ENCODE measurements at places on chromosomes 2 and 18.

- no peak for DNase-seq
Observed at GRCh38 chr2:172480301-172481218, 53.2 kb downstream of the ITGA6 start.

GRCh38 chr2:16245481-16246054 lies 305.2 kb downstream of the MYCN start:
- DNase-seq: no peak

DNA sequence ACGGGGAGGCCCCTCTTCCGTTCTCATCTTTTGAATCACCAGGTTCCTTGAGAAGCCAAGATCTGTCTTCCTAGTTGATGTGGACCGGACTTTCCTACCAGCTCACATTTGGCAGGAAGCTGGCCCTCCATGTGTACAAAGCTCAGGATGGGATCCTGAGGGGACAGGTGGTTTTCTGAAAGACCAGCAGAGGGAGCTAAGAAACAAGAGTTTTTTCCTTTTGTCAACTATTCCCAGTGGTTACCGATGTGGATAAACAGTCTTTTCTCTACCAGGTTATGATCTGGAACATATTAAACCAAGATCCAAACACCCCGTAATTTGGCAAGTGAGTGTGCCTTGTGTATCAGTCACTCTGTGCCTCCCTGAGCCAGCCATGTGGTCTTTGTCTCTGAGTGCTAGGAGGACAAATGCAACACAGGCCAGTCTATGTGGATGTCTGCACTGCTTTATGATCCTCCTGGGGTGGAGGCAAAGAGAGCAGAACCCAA lies 25.1 kb upstream of the ARHGAP25 start:
- peak; percentile 62 for DNase-seq

DNA sequence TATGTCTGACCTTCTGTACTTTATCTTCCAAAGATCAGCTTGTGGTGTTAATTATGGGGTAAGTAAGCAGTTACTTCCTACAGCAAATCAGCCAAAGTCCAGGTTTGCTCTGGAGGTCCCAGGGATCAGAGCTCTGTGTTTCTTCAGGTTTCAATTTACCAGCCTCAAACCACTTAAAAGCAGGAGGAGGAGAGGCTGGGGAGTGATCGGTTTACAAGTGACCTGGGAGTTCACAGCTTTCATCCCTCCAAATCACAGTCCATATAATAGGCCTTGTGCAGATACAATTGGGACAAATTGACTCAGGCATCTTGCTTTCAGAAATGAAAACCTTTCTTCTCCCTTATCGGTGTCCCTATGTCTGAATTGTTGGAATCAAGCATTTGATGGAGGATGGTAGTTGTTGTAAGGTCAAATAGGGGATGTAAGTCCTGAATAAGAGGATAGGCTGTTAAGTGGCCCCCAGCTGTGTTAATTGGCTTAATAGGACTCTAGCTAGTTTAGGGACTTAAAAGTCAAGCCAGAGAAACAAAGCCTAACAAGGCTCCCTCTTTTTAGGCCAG lies 188.0 kb upstream of the NT5C1B start:
- peak; percentile 1 for DNase-seq

DNA sequence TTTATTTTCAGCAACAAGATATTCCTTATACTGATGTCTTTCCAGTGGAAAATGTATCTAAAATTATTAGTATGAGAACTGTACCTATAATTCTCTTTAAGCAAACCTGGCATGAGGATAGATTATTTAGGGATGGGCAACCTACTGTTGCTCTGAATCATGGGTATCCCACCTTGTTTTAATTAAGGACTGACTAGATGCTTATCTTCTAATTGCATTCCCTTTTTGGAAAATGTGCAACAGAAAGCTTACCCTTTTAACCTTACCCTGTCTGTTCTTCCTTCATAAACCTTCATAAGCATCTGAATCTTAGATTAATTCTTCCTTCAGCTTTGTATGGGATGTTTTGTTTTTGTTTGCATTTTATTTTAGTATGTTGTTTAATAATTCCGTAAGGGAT lies 110.3 kb downstream of the TAF4B start:
- DNase-seq: no peak

DNA sequence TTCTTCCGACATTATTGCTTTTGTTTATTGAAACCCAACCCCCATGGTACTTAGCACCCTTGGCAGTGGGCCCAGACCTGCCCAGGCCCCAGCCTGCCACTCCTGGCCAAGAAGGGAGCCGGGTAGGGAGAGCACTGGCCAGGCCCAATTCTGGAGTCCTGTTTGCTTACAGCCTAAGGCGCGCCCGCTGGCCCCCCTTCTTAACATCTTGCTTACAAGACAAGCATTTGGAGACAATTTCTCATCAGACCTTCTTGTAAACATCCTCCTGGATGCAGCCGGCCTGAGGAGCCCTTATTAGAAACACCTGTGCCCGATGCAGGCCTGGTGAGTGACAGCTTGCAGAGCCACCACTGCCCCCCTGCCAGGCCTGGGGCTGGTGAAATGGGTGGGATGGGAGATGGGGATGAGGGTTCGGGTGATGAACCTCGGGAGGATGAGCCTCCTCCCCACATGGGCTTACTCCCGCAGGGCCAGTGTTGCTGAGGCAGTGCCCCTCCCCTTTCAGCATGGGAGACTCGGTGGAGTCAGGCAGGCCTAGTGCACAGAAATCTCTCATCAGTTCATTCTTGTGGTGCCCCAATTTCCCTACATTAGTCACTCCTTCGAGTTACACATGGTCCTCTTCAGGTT lies 217.5 kb downstream of the CYP26B1 start:
- DNase-seq: peak; percentile 90

DNA sequence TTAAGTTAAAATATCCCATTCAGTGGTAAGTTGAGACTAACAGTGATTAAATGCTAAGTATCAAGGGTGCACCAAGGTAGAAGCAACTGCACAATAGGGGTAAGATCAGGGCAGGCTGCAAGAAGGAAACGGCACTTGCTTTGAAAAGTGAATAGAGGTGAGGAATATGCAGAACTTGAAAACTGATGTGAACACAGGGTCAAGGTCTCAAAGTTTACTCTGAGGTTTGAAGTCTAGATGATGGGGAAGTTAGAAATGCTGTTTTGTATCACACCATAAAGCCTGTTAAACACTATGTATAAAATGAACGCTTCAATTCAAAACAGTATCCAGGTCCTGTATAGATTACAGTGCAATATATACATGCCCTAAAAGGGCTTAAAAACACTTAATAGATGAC lies 50.8 kb downstream of the GRB14 start:
- DNase-seq: no peak

DNA sequence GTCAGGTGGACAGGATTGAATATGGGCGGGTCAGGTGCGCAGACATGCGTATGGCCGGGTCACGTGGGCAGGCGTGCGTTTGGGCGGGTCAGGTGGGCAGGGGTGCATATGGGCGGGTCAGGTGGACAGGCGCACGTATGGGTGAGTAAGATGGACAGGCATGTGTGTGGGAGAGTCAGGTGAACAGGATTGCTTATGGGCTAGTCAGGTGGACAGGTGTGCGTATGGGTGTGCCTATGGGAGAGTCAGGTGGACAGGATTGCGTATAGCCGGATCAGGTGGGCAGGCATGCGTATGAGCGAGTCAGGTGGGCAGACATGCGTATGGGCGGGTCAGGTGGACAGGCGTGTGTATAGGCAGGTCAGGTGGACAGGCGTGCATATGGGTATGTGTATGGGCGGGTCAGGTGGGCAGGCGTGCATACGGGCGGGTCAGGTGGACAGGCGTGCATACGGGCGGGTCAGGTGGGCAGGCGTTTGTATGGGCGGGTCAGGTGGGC lies 30.3 kb upstream of the KLF11 start:
- no peak for DNase-seq

DNA sequence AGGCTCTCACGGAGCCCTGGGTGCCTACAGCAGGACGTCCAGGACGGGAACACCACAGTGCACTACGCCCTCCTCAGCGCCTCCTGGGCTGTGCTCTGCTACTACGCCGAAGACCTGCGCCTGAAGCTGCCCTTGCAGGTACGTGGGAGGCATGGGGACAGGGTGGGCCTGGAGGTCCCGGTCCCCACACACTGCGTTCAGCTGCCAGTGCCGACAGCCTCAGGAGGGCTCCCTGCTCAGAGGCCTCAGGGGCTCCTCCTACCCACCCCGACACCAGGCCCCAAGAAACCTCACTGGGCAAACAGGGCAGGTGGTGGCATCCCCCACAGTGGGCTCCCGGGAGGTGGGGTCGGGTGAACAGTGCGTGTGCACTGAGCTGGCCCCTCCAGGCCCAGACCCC lies 10.8 kb downstream of the ANO7 start:
- no peak for DNase-seq

All from NCI-H1105 treated with DMSO at 0.1 percent for 48 hours (cell line).